ENCODE measurements at places on chromosomes 11 and 22. TPM values are rescaled to one million over a fixed set of nuclear protein-coding genes. Genes with fewer than 3 reads are reported as not detected.

Gene AGBL2
- total RNA-seq, result 1.1 TPM

Gene CEP57
- 26.9 TPM for total RNA-seq

Gene MOGAT2
- total RNA-seq, result 0.60 TPM

Gene CNIH2
- 0.52 TPM for total RNA-seq

Gene SMTN
- 21.1 TPM for total RNA-seq

Gene GRAP2
- total RNA-seq, result 0.92 TPM

Gene MYEOV
- total RNA-seq, result 4.7 TPM

Gene WNT7B
- total RNA-seq, result 8.4 TPM

Gene TREH
- total RNA-seq, result 0.68 TPM

Gene TPBGL
- total RNA-seq, result not detected

Gene RAC2
- total RNA-seq, result 19.0 TPM

Gene NUDT22
- total RNA-seq, result 59.9 TPM

Gene SMTNL1
- total RNA-seq, result not detected

Gene TRIM48
- total RNA-seq, result not detected

Gene RAB38
- 84.7 TPM for total RNA-seq

Gene MMP27
- not detected for total RNA-seq

Gene KCTD17
- total RNA-seq, result 3.9 TPM

Gene APOA1
- total RNA-seq, result 0.64 TPM

Gene ADM2
- 11.7 TPM for total RNA-seq
